RPMI8226 (cell line): ENCODE measurements at places on chromosomes 2 and 18.

DNA sequence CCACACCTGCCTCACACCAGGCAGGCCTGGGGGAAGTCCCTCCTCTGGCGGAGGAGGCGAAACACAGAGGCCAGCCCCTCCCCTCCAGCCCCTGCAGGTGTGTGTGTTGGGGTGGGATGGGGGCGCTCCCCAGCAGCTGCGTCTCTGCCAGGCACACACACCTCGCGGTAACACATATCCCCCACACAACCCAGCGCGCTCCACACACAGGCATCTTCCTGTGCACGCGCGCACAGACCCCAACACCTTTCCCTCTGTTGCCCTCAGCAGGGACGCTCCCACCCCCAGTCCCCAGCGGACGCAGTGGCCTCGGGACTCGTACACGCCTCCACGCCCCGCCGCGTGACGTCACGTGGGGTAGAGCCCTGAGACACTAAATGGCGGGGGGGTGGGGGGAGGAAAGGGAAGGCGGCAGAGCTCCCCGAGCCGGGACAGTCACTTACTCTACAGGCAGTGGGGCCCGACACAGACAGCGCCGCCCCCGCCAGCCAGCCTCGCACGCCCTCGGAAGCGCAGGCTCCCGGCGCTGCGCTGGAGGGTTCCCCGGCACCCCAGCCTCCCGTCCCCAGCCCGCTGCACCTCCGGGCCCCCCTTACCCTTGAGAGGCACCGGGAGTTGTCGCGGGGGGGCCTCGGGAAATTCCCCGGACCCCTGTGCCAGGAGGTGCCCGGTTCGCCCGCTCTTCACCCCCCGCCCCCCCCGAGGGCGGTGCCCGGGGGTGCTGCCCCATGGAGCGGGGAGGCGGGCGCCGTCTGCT, at the start of gene WNT10A:
Gene WNT10A (plus strand): TSS at position 751 of the 757 bp plus-strand sequence. CDS start 144 bp downstream, outside the sequence.
- peak; percentile 91 for DNase-seq

GRCh38 chr2:212797484-212798205, 259.0 kb upstream of the ERBB4 start:
- DNase-seq: no peak

GRCh38 chr18:63590373-63590772, 3.2 kb downstream of the SERPINB13 start:
- DNase-seq: no peak

DNA sequence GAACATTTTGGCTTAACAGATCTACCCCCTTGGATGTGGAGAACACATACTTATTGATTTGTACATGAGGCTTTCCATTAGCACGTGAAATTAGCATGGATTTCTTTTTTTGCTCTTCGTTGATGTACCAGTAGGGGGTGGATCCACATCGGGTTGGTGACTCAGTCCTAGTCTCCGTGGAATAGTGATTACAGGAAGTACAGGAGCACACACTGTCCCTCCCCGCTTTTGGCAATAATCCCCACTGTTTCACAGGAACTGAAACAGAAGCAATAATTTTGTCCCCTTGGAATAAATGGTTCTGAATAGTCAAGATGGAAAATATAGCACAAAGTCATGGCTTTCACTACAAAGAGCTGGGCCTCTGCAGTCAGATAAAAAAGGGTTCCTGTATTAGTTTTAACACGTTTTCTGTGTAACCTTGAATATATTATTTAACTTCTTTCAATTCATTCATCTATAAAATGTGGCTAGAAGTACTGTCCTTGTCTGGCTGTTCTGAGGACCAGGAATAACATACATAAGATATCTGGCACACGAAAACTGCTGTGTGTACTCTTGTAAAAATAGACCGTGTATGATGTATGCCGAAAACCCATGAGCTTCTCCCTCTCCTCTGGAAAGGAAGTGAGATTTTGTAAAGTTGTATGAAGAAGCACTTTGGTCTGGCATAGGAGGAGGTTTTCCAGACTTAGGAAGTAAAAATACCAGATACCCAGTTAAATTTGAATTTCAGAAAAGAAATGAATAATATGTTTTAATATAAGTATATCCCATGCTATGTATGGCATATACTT, 229.2 kb downstream of the GALR1 start:
- peak; percentile 68 for DNase-seq

- DNase-seq: no peak
Observed at GRCh38 chr2:240512109-240512485, 45.7 kb downstream of the ANKMY1 start.

DNA sequence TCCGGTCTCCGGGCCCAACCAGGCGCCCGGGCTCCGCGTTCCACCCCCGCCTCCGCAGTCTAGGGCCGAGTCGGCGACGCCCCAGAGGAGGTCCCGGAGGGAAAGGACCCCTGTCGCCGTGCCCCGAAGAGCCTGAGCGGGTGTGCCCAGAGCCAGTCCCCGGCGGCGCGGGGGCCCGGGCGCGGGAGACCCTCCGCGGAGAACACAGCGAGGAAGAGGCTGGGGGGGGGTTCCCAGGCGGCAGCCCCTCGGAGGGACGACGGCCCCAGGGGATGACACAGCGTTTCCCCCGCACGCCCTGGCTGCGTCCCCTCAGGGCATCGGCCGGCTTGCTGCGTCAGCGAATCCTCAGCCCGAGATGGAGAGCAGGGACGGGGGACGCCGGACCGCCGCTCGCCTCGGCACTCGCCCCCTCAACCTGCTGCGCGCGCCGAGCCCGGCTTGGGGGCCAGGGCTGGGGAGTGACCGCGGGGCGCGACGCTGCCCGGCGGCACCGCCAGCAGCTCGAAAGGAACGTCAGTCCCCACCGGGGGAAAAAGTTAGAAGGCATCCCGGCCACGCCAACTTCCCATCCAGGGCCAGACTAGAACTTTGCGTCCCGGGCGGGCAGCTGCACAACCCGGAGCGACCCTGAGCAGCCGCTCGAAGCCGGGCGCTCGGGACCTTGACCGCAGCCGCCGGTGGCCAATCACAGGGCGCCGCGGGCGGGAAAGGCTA, 711 bp downstream of the SFXN5 start:
- DNase-seq: peak; percentile 61
